ENCODE measurements at places on chromosomes 12 and 14.

DNA sequence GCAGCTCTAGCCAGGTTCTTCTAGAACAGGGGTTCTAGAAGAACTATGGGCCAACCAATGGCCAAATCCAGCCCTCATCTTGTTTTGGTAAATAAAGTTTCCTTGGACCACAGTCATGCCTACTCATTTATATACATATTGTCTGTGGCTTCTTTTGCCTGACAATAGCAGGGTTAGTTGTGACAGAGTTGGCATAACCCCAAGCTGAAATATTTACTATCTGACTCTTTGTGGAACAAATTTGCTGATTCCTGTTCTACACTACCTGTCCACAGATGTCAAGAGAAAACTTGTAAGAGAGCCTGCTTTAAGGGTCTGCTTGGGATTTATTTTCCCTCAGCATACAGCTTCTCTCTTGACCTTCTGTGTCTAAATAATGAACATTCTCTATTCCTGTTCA, 289.0 kb downstream of the KSR2 start:
- DNase-seq: no peak

DNA sequence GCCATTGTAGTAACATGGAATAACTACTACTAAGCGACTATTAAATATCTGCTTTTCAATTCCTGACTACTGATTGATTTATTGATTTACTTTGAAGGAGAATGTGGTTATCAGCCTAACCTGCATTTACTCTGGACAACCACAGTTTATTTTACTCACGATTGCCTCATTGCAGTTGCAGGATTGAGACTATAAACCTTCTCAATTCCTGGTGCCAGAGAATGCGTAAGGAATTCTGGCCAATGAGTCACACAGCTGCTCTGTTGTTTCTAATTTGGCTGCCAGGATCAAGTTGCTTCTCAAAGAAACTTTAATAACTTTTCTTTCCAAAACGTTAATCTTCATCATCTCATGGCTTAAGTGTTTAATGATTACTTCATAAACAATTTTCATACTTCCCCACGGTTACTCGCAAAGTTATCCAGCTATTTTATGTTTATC, 13.1 kb upstream of the TMTC1 start:
- no peak for DNase-seq

GRCh38 chr12:105453316-105453715, 122.8 kb downstream of the C12orf75 start:
- no peak for DNase-seq

- DNase-seq: peak; percentile 38
These were observed 50.4 kb downstream of the GXYLT1 start for GRCh38 chr12:42094277-42094676.

DNA sequence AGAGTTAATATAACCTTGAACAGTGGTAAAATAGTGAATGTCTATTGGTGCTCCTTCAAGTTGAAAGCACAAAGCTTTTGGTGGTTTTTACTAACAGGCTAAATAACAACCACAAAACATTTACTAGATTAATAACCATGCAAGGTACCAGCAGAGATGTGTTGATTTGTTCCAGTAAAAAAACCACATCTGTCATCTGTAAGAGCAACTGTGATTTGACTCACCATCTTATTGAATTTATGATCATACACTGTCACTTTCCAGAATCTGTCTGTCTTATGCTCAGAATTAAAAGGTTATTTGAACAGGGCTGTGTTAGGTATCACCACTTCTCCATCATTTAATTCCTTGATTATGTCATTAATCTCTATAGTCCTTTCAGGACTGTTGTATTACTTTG, 107.0 kb upstream of the PTHLH start:
- DNase-seq: no peak

DNA sequence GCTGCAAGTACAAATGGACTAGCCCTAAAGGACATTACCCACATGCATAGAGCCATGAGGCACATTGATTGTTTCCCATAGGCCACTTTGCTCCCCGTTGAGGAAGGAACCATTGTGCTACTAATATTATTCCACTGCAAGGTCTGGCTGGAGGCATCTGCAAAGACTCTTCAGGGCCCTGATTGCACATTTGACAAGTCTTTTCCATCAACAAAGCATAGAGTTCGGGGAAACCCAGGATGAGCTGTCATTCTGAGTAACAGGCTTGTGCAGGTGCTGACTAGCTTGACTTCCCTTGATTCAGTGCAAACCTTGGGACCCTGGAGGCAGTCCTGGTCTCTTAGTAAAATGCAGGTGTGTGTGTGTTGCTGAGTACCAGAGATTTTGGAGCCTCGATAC, 73.8 kb downstream of the SUSD6 start:
- peak; percentile 32 for DNase-seq

- no peak for DNase-seq
These were observed 31.7 kb downstream of the GALC start for GRCh38 chr14:87961246-87961645.

- no peak for DNase-seq
These were observed 30.0 kb downstream of the CEP83 start for GRCh38 chr12:94429633-94430032.

DNA sequence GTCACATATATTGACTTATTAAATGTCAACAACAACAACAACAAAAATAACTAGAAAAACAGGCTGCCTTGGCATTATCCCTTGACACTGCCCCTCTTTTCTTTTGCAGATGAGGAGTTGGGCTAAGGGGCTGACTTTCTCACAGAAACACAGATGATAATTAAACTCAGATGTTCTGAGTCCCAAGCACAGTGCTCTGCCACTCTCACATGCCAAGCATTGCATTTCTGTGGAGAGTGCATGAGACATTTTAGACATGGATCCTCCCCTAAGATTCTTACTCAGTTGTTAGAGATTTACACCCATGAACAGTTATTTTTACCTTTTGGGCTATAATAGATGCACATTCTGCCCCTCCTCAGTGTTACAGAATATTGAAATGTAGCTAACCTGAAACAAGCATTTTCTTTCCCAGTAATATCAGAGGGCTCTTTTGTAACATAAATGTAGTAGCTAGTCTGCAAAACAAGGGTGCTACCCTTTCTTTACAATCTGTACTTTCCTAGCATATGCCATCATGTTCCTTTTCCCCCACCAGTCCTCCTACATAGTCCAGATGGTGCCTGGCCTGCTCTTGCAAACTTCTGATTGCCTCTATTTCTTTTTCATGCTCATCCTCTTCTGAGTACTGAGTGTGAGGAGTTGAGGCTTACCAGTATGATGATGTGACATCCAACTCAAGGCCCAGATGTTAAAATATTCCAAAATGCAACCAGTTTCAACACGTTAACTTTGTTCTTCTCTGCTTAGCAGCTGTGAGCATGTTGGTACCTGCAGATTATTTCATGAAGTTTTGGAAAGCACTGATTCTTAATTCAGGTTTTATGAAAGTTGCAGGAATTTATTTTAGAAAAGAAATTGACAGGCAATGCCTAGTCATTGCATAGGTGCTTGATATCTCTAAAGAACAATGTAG, 125.0 kb upstream of the ATP2B1 start:
- no peak for DNase-seq

DNA sequence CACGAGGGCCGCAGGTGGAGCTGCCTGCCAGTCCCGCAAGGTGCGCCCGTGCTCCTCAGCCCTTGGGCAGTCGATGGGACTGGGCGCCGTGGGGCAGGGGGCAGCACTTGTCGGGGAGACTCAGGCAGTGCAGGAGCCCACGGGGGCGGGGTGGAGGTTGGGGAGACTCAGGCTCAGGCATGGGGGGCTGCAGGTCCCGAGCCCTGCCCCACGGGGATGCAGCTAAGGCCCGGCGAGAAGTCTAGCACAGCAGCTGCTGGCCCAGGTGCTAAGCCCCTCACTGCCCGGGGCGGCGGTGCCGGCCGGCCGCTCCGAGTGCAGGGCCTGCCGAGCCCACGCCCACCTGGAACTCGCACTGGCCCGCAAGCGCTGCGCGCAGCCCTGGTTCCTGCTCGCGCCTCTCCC, 39.2 kb upstream of the P2RX7 start:
- no peak for DNase-seq

DNA sequence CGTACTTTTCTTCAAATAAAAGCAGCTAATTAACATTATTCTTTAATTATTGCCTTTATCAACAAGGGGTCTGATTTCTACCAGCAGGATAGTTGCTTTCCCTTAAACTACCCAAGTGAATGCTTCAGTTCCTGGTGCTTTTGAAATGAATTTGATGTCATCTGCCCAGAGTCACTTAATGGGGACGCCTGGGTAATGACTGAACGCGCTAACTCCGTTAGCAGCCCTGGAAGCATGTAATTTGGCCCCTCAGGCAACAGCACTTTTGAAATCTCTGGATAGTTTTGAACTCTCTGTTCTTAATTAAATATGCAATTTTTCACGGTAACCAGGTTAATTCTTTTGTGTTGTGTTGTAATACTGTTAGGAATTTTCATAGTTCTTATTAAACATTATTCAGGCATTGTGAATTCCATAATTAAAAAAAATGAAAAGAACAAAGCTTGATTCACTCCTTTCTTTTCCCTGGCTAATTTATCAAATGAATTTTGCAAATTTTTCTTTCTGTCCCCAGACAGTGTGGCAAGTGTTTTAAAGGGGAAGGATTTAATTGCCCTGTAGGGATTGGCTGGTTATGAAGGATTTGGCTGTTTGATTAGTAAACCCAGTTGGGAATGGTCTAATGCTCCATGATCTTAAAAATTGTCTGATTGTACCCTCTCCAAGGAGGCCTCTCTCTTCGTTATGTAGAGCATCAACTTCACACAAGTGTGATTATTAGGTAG, 137.5 kb upstream of the MYL2 start:
- DNase-seq: no peak

GRCh38 chr12:48788854-48789775, at the start of gene ADCY6:
ADCY6 (minus strand) TSS chr12:48789089; CDS start chr12:48783434, 5,655 bp downstream.
- no peak for DNase-seq

- DNase-seq: no peak
These were observed 2.1 kb downstream of the PRPH start for GRCh38 chr12:49296836-49297694.

DNA sequence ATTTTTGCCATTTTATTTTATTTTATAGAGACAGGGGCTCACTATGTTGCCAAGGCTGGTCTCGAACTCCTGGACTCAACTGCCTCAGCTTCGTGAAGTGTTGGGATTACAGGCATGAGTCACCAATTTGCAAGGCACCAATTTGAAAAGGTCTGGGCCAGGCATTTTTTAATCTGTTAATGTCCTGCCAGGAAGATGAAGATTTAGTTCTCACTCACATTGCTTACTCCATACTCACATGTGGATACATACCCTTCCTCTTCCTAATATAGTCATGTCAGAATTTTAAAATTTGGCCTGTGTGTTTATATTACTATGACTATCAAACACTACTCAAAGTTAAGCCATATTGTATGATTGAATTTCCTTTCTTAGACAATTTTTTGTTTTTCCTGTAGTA, 15.3 kb upstream of the EML1 start:
- DNase-seq: no peak

DNA sequence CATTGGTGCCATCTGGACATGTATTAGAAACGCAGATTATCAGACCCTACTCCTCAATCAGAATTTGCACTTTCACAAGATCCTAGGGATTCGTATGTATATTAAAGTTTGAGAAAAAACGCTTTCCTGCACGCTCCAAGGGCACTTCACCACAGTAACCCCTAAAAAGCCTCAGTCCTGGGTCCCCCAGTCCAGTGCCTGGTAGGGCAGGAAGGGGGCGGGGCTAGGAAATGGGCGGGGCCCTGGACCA, 369 bp downstream of the DEPDC4 start:
- DNase-seq: no peak

Measured in CD4-positive, alpha-beta T cell treated with Interleukin-10 for 1 hour (primary cell).